Smooth muscle cell of trachea (primary cell): ENCODE measurements at places on chromosomes 1 and 21. TPM values are rescaled to one million over a fixed set of nuclear protein-coding genes. Genes with fewer than 3 reads are reported as not detected.

CCDC30 gene
- total RNA-seq: 0.99 and 2.3 TPM in 2 replicates

IFI44 gene
- 22.3 and 31.1 TPM in 2 replicates for total RNA-seq

PRKACB gene
- 22.0 and 40.1 TPM in 2 replicates for total RNA-seq

AKR7A3 gene
- total RNA-seq: 0.44 and 1.2 TPM in 2 replicates

GBP3 gene
- total RNA-seq: 28.8 and 48.0 TPM in 2 replicates

TRIM67 gene
- under 0.01 TPM in 1 of 2 replicates, not detected in the other for total RNA-seq

FCGR1A gene
- not detected in 2 replicates for total RNA-seq

SRSF4 gene
- total RNA-seq: 37.4 and 39.0 TPM in 2 replicates

TSSK3 gene
- total RNA-seq: 1.0 and 1.3 TPM in 2 replicates

RAVER2 gene
- 4.6 and 8.1 TPM in 2 replicates for total RNA-seq

SPATA21 gene
- 0.17 TPM in 1 of 2 replicates, not detected in the other for total RNA-seq

SPRR2E gene
- total RNA-seq: not detected in 2 replicates

WNT9A gene
- total RNA-seq: 1.7 and 3.5 TPM in 2 replicates

EMC1 gene
- total RNA-seq: 74.3 and 87.5 TPM in 2 replicates

KLHL17 gene
- total RNA-seq: 8.0 and 10.3 TPM in 2 replicates

HHAT gene
- 0.87 and 3.3 TPM in 2 replicates for total RNA-seq

GJA5 gene
- 2.0 TPM in 1 of 2 replicates, not detected in the other for total RNA-seq

TMEM69 gene
- total RNA-seq: 11.2 and 13.2 TPM in 2 replicates

SLC30A2 gene
- not detected in 2 replicates for total RNA-seq

DMBX1 gene
- not detected in 2 replicates for total RNA-seq

MPL gene
- not detected in 2 replicates for total RNA-seq

CFAP74 gene
- total RNA-seq: not detected in 2 replicates

ST7L gene
- 10.8 and 17.5 TPM in 2 replicates for total RNA-seq

CR1L gene
- total RNA-seq: not detected in 2 replicates
